ENCODE measurements at places on chromosomes 6 and 20.
A peak's percentile ranks its signal among the peaks of the same experiment; 100 is the strongest.

DNA sequence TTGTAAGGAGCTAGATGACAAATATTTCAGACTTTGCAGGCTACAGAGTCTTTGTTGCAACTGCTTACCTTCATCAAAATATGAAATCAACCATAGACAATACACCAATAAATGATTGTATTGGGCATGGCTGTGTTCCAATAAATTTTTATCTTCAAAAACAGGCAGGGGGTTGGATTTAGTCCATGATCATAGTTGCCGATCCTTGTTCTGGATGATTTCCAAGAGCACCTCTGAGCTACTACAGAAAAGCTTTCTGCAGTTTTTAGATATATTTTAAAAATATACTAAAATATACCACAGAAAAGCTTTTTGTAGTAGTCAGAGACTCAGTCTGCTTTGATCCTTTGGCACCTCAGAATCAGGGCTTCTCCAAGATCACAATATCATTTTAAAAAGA is 145.0 kb downstream of the HTR1B start:
- no peak for DNase-seq

- no peak for DNase-seq
These were observed 15.6 kb upstream of the HMGN3 start for GRCh38 chr6:79250107-79250514.

DNA sequence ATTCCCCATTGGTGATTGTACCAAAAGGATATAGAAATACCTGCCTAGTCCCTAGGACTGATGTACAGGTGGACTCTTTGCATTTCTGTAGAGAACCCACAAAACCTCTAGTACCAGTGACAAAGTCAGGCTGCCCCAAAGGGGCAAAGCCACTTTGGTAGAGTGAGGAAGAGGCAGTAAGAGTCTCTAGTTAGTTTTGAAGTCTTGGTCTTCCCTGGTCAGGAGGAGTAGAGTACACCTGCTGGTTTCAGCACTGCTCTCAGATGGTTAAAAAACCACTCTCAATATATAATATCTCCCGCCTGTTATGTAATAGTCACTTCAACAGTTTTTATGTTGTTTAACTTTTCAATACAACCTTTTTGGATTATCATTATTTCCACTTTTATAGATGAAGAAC is 344.9 kb downstream of the CDKAL1 start:
- DNase-seq, result no peak

- no peak for DNase-seq
These were observed 41.3 kb downstream of the PANK2 start for GRCh38 chr20:3930265-3931206.

GRCh38 chr20:10423735-10424134 is 10.3 kb downstream of the MKKS start:
- DNase-seq, result no peak

GRCh38 chr6:166382500-166382932 is 224 bp downstream of the MPC1 start:
- DNase-seq, result peak; percentile 4

DNA sequence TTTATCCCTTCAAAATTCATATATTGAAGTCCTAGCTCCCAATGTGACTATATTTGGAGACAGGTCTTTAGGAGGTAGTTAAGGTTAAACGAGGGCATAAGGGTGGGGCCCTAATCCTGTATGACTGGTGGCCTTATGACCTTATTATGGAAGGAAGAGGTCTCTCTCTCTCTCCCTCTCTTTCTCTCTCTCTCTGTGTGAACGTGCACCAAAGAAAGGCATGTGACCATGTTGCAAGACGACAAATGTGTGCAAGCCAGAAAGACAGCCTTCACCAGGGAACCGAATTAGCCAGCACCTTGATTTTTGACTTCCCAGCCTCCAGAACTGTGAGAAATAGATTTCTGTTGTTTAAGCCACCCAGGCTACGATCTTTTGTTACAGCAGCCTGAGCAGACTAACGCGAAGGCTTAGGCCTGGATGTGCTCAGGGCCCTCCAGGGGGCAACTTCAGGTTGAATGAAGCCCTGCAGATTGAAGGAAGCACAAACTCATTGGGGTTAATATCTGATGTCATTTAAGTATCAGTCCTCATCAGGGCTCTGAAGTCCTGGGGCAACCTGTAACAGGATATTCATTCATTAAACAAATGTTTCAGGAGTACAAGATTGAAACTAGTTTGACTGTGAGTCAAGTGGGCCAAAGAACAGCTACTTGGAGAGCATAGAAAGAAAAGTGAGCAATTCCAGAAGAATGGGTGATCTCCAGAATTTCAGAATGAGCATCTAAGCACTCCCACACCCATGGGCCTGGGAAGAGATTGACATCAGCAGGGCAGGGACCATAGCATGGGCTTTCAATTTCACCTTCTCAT is 157.4 kb upstream of the TNFAIP3 start:
- no peak for DNase-seq

GRCh38 chr20:32515631-32516101 is 69.5 kb downstream of the NOL4L start:
- DNase-seq, result no peak

GRCh38 chr6:135322427-135323201 is 141.5 kb downstream of the MYB start:
- DNase-seq, result no peak

- DNase-seq, result no peak
These were observed 536.9 kb downstream of the HACE1 start for GRCh38 chr6:104322841-104323240.
